Activated naive CD8-positive, alpha-beta T cell treated with anti-CD3 and anti-CD28 coated beads, Interleukin-2, amount 50 U/mL, for 16 hours (primary cell): ENCODE measurements at places on chromosomes 1 and 21.

DNA sequence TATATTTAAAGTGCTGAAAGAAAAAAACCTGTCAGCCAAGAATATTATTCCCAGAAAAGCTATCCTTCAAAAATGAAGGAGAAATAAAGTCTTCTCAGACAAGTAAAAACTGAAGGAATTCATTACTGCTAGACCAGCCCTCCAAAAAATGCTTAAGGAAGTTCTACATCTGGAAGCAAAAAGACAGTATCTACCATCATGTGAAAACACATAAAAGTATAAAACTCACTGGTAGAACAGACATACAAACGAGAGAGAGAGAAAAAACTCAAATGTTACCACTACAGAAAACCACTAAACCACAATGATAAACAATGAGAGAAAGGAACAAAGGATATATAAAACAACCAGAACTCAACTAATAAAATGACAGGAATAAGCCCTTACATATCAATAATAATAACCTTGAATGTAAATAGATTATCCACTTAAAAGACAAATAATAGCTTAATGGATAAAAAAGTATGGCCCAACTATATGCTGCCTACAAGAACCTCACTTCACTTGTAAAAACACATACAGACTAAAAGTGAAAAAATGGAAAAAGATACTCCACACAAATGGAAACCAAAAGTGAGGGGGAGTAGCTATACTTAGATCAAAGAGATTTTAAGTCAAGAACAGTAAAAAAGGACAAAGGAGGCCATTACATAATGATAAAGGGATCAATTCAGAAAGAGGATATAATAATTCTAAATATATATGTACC is 22.0 kb downstream of the NSL1 start:
- no peak for DNase-seq

GRCh38 chr1:45913183-45913683 is 109.8 kb downstream of the MAST2 start:
- no peak for DNase-seq

DNA sequence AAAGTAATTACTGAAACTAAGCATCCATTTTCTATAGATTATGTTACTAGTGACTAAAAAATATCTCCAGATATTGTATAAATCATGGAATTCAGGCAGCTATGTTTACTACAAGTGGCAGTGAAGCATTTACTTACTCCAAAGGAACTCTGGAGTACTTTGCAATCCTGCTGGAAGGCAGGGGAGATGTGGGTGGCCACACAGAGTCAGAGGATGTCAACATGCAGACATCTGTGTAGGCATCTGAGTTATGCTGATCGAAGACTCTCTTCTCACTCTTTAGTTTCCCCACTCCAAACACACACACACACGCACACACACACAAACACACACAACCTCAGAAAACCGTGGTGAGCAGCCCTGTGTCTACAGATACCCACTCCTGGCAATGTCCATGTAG is 112.9 kb downstream of the ST6GALNAC3 start:
- no peak for DNase-seq

DNA sequence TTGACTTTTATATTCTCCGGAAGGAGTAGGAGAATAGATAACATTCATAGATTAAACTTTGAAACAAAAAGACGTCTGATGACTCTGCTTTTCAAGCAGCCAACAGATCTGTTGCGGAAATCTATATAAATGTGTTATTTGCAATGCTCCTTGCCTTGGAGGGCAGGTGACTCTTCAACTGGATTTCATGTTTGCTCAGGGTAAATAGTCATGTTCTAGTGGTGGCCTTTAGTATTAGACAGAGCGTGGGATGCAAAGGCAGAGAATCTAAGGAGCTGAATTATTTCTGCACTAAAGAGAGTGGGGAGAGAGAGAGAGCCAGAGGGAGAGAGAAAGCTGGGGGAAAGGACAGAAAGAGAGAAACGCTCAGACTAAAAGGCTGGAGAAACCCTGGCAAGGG is 454.3 kb downstream of the AJAP1 start:
- no peak for DNase-seq

DNA sequence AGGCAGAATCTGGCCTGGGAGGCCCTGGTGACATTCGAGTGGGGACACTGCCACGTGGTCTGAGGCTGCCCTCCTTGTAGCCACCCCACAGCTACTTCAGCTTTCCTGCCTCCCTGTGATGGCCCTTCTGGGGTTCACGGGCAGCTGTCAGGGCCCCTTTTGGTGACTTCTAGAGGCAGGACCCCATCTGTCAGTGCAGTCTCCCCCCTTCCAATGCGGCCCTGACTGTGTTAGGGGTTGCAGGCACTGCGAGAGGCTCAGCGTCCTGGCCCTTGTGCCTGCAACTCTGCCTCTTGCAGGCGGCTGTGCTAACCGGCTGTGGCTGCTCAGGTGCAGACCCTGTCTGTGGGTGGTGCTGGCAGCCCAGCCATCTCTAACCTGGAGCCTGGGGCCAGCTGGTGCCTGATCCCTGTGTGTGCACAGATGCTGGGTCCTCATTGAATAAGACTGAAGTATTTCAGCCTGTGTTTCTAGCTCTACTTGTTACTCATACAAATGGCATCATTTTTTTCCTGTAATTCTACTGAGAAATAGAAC is 62.2 kb downstream of the S100B start:
- no peak for DNase-seq

DNA sequence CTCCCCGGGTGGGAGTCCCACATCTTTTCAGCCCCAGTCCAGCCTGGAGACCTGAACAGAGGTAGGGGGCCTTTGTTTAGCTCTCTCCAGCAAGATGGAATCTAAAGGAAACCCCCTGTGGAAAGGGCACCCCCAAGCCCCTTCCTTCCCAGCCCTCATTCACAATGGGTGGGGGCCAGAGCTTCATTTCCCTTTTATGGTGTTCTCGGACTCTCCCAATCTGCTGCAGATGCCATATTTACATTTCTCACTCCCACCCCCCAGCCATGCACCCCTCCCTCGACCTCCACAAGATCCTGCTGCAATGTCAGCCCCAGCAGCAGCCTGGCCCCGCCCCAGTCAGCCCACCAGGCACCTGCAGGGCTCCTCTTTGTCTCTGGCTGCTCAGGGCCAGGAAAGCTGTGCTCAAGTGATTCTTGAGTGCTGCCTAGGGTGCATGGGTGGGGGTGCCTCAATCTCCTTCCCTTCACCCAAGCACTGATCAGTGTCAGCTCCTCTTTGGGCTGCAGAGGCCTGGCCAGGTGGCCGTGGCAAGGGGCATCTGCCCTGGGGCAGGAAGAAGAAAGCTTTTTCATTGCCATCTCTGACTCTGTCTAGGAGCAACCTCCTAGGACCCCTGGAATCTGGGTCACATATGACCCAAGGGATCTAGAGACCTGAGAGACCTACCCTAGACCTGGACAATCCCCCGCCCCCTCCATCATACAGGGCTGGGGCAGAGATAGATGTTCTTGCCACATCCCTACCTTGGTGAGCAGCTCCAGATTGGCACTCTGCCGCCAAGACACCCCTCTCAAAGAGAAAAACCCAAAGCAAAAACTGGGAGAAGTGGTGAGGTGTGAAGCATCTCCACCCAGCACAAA is 1.7 kb downstream of the KIF21B start:
- no peak for DNase-seq

- no peak for DNase-seq
Measured at GRCh38 chr1:233675446-233675845, 61.5 kb downstream of the KCNK1 start.

DNA sequence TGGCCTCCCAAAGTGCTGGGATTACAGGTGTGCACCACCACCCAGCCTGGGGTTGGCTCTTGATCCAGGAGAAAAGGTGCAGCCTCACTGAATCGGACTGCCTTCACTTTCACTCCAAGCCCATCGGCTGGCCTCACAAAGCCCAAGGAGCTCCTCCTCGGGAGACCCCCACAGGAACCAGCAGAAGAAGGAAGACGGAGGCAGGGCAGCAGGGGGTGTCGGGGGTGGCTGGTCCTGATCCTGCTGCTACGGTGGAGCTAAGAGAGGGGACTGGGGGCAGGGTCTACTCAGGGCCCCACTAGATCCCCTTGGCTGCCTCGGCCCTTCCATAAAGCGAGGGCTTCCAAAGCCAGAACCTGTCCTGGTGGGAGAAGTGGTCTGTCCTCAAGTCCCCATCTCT is 93.9 kb downstream of the STUM start:
- no peak for DNase-seq

- DNase-seq, result no peak
Measured at GRCh38 chr1:39145331-39145965, 59.0 kb upstream of the MACF1 start.

GRCh38 chr1:6905331-6905730 is 120.1 kb downstream of the CAMTA1 start:
- DNase-seq, result no peak

DNA sequence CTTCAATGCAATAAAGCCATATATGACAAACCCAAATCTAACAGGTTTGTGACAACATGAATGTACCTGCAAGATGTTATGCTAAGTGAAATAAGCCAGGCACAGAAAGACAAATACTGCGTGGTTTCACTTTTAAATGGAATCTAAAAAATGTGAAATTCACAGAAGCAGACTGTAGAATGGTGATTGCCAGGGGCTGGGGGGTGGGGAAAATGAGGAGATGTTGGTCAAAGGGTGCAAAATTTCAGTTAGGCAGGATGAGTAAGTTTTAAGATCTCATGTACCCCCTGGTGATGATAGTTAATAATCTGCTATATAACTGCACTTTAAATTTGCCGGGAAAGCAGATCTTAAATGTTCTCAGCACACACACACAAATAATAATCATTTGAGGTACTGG is 160.5 kb downstream of the PTBP2 start:
- DNase-seq, result no peak

DNA sequence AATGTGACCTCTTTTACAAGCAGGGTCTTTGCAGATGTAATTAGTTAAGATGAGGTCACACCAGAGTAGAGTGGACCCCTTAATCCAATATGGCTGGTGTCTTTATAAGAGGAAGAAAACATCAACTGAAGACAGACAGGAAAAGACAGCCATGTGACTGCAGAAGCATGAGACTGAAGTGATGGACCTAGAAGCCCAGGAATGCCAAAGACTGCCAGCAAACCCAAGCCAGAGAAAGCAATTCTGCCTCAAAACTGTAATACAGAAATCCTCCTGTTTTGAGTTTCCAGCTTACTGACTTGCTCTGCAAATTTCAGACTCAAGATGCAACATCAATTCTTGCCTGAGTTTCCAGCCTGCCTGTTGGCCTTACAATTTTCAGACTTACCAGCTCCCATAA is 17.3 kb downstream of the ENAH start:
- no peak for DNase-seq

GRCh38 chr1:170568197-170568596 is 36.2 kb downstream of the GORAB start:
- no peak for DNase-seq

DNA sequence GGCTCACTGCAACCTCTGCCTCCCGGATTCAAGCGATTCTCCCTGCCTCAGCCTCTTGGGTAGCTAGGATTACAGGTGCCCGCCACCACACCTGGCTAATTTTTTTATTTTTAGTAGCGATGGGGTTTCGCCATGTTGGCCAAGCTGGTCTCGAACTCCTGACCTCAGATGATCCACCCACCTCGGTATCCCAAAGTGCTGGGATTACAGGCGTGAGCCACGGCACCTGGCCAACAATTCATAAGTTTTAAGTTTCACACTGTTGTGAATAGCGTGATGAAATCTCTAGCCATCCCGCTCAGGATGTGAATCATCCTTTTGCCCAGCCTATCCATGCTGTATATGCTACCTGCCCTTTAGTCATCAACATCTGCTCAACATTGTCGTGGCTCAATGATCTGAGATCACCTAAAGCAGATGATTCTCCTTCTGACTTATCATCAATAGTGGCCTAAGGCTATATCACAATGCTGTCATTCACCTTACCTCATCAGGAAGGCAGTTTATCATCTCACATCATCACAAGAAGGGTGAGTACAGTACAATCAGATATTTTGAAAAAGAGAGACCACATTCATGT is 2.6 kb downstream of the PFDN2 start:
- DNase-seq, result no peak
